ENCODE measurements at places on chromosomes 1 and 21. TPM values are rescaled to one million over a fixed set of nuclear protein-coding genes. Genes with fewer than 3 reads are reported as not detected.

GRCh38 chr1:23751050-23751814 lies 8.0 kb downstream of the ELOA start:
- H3K27ac ChIP-seq: no peak overlapping the region
- DNase-seq: no peak

DNA sequence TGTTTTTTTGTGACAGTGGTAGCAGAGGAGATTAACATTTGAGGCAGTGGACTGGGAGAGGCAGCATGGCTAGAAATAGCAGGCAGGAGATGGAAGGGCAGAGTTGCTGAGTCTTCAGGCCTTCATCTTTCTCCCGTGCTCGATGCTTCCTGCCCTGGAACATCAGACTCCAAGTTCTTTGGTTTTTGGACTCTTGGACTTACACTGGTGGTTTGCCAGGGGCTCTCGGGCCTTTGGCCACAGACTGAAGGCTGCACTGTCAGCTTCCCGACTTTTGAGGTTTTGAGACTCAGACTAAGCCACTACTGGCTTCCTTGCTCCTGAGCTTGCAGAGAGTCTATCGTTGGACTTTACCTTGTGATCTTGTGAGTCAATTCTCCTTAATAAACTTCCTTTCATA lies 24.2 kb upstream of the LEFTY2 start:
- H3K27me3 ChIP-seq: no peaks in the 10 kb centered on the region
- no peaks in the 10 kb centered on the region for H3K4me1 ChIP-seq
- no peak overlapping the region for H3K27ac ChIP-seq

DNA sequence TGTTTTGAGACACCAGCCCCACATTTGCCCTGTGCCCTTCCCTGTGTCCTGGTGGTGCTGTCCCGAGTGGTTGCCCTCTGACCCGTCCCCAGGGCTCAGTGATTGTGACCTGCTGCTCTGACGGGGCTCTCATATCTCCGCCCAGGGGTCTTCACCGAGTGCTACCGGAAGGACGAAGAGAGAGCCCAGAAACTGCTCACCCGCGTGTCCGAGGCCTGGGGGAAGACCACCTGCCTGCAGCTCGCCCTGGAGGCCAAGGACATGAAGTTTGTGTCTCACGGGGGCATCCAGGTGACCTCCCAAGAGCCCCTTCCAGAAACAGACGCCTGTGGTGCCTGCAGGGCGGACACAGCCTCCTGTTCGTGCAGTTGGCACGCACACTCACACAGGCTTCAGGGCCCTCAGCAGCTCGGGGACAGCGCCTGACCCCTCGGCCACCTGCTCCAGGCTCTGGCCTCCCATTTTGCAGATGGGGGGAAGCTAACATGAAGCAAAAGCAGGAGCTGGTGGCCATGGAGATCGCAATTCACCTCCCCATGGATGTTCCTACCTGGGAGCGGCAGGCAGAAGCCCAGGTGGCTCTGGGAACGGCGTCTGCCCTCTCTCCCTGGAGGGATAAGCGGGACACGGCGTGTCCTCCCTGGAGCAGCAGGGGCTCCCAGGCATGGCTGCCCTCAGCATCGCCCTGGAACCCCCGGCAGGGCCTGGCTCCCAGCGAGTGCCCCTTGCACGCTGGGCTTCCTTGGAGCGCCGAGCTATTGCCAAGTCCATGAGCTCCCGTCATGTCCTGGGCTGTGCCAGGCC lies 45.9 kb downstream of the TRPM2 start:
- no peaks in the 10 kb centered on the region for H3K27me3 ChIP-seq
- DNase-seq: peak; percentile 72
- no peak overlapping the region for H3K4me3 ChIP-seq
- H3K4me1 ChIP-seq: no peaks in the 10 kb centered on the region
- H3K36me3 ChIP-seq: no peaks in the 10 kb centered on the region

DNA sequence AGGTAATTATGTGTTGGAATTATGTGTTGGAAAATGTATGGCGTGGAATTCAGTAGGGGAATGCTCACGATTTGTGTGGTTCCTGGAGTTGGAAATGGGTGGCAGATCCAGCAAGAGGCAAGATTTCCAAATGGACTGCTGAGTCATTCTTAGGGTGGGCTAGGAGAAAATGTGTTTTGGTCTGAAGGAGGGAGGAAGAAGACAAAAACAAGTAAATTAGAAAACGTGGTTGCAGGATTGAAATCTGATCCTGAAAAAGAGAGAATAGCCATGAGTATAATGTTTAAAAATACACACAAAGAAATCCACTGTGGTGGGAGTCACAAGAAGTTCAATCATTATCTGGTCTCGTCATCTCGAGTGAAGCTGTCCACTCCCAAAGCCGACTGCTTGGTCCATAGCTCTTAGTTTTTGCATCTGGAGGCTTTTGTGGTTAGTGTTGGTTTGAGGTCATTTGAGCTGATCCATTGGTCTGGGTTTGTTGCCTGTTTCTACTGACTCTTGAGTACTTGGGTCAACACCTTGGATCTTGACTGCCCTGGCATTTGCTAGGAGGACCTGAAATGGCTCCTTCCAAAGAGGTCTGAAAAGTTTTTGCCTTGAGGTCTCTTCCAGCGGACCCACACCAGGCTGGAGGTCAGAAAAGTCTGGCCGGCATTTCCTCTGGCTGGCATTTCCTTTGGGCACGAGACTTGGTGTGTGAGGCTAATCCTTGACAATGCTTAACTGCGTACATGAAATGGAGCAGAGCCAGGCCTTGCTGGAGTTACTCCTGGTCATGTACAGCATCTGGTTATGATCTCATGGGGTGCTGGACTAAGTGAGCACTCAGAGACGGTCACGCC lies 9.2 kb downstream of the MX2 start:
- no peak overlapping the region for H3K27ac ChIP-seq
- H3K4me1 ChIP-seq: no peaks in the 10 kb centered on the region
- H3K4me3 ChIP-seq: no peak overlapping the region
- no peaks in the 10 kb centered on the region for H3K36me3 ChIP-seq
- DNase-seq: no peak

SMPDL3B gene
- not detected for total RNA-seq

GRCh38 chr1:54361342-54361741 lies 44.9 kb downstream of the SSBP3 start:
- no peaks in the 10 kb centered on the region for H3K36me3 ChIP-seq
- H3K27ac ChIP-seq: no peak overlapping the region
- H3K4me3 ChIP-seq: no peak overlapping the region
- no peak for DNase-seq
- H3K27me3 ChIP-seq: no peaks in the 10 kb centered on the region

DNA sequence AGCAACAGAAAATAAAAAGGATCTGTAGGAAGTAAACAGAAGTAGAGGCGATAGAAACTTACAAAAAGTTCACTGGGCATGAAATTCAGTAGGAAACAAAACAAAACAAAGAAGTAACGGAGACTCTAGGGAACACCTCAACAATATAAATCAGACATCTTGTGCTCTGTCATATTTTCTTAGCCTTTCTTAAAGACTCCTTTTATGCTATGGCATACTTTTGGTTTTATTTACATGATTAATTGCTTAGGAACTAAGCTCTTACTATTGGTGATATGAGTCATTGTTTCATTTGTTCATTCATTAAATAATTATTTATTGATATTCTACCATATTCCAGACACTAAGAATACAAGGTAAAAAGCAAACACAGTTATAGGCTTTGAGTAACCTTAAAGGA lies 126.6 kb downstream of the KCNT2 start:
- no peak for DNase-seq
- H3K4me3 ChIP-seq: no peak overlapping the region
- no peaks in the 10 kb centered on the region for H3K27me3 ChIP-seq
- no peak overlapping the region for H3K27ac ChIP-seq
- no peaks in the 10 kb centered on the region for H3K36me3 ChIP-seq

GRCh38 chr1:91221017-91221416 lies 183.6 kb downstream of the HFM1 start:
- no peak overlapping the region for H3K4me3 ChIP-seq
- no peaks in the 10 kb centered on the region for H3K4me1 ChIP-seq
- no peak overlapping the region for H3K27ac ChIP-seq
- no peaks in the 10 kb centered on the region for H3K27me3 ChIP-seq

DNA sequence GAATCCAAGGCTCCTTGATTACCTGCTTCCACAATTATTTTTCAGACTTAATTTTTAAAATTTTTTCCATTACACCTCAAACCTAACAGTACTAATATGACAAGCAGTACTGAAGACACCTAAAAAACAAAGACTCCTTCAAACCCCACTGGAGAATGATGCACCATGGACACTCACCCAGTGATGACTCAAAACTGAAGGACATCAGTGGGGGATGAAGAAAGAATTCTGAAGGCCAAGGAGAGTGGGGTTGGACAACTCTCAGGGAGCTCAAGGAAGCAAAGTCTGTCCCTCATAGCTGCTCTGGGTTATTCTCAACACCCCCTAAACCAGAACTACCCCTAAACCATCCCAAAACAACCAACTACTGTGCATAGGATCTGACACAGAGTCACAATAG lies 2.4 kb upstream of the ARHGAP29 start:
- peaks cover 2% of the 10 kb centered on the region for H3K27me3 ChIP-seq
- no peak overlapping the region for H3K27ac ChIP-seq
- no peaks in the 10 kb centered on the region for H3K36me3 ChIP-seq
- H3K4me1 ChIP-seq: no peaks in the 10 kb centered on the region

GRCh38 chr1:54571326-54571725 lies 23.3 kb downstream of the ACOT11 start:
- no peaks in the 10 kb centered on the region for H3K27me3 ChIP-seq
- no peaks in the 10 kb centered on the region for H3K4me1 ChIP-seq
- H3K27ac ChIP-seq: peak overlapping the region; percentile 55
- H3K4me3 ChIP-seq: no peak overlapping the region
- H3K36me3 ChIP-seq: no peaks in the 10 kb centered on the region

DNA sequence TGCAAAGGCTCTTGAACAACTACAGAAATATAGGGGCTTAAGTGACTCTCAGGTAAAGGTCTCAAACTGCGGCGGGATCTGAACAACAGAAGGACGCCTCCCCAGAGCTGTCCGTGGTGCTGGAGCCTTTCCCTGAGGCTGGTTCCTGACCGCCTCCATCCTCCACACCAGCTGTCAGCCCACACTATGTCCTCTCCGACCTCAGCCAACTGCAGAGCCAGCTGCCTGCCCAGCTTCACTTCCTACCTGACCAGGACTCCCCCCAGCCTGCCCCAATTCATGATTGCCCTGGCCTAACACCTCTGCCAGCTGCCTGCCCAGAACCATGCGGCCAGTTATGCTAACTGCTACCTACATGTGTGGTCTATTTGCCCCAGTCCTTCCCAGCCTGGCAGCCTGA lies 63.6 kb upstream of the ZC3H12A start:
- no peak overlapping the region for H3K27ac ChIP-seq
- no peak overlapping the region for H3K4me3 ChIP-seq
- no peaks in the 10 kb centered on the region for H3K4me1 ChIP-seq
- no peak for DNase-seq
- no peaks in the 10 kb centered on the region for H3K27me3 ChIP-seq

GRCh38 chr1:28170001-28170596 lies 6.4 kb downstream of the PTAFR start:
- no peak overlapping the region for H3K27ac ChIP-seq
- no peak for DNase-seq
- H3K27me3 ChIP-seq: no peaks in the 10 kb centered on the region
- H3K36me3 ChIP-seq: no peaks in the 10 kb centered on the region

Data from aorta (tissue), 5 donors.